ENCODE measurements at places on chromosomes 5 and 9. TPM values are rescaled to one million over a fixed set of nuclear protein-coding genes. Genes with fewer than 3 reads are reported as not detected.

GRCh38 chr5:7419367-7419766 lies 23.4 kb downstream of the ADCY2 start:
- DNase-seq = no peak

DNA sequence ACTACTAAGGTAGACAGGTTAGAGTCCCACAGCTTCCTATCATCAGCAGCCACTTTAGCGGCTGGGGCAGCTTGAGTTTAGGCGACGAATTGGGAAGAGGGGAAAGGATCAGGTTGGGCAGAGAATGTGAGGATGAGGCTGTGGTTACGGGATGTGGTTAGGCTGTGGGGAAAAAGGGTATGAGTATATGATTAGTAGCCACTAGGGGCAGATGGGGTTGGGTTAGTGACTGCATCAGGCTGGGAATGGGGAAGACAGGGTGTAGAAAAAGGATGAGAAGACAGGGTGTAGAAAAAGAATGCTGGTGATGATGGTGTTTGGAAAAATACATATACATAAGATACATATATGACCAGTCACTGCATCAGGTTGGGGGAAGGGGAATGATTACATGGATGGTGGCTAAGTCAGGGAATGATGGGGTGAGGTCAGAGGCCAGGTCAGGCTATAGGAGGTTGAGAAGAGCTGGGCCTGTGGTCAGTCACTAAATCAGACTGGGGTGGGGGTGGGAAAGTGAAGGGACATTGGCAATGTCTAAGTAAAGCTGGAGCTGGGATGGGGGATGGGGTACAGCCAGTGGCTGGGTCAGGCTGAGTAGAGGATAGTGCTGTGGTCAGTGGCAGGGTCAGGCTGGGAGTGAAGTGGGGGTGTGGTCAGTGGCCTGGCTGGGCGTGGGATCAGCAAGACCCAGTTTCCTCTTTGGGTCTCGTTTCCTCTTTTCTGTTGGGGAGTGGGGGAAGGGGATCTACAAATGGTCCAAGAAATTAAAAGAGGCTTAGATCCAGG lies 2.1 kb downstream of the TLN1 start:
- DNase-seq = peak; percentile 98

DNA sequence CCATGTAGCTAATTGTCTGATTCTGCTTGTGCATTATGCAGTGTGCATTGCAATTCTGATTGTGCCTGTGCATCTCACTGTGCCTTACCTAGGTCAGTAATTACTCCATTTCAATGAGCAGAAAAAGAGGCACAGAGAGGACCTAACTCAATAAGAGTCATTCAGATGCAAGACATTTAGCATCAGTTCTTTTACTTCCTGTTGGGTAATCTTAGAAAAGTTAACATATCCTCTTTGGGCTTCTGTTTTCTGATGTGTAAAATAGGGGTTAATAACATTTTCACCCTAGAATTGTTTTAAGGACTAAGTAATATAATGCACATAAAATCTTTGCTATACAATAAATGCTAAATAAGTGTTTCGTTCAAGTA lies 7.0 kb upstream of the DCTN4 start:
- no peak for DNase-seq

GRCh38 chr9:136771907-136772415 lies 7.6 kb upstream of the LCN15 start:
- DNase-seq = peak; percentile 76

DNA sequence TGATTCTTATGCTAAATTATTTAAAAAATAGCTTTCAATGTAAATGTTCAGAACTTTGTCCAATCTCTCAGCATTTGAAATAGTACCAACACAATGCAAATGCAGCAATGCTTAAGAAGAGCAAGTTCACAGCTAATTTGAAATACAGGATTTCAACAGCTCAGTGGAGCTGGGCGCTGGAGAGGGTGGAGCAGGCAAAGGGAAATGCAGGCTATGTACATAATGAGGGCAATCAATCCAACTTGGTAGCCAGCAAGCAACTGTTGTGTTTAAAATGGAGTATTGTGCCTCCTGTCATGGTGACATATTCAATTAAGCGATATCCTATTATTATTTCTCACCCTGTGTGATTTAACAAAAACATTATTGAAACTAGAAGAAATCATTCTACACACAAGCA lies 568.8 kb downstream of the PSAT1 start:
- DNase-seq = no peak

- no peak for DNase-seq
Observed at GRCh38 chr5:180233729-180234128, 24.7 kb upstream of the RASGEF1C start.

DNA sequence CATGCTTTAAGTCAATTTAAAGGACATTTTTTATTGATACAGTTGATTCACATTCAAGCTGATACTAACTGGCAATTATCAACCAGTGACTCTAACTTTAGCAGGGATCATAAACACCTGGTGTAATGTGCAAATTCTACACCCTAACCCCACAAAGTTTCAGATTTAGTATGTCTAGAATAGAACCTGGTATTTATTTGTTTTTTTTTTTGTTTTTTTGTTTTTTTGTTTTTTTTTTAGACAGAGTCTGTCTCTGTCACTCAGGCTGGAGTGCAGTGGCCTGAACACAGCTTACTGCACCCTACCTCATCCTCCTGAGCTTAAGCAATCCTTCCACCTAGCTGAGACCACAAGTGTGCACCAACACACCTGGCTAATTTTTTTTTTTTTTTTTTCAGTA lies 311.2 kb upstream of the SEMA6A start:
- DNase-seq = no peak

- no peak for DNase-seq
Observed at GRCh38 chr9:130635721-130636647, 28.4 kb upstream of the PRDM12 start.

GRCh38 chr9:117242082-117242481 lies 172.8 kb downstream of the ASTN2 start:
- DNase-seq = no peak

GRCh38 chr5:132961887-132962286 lies 1.5 kb downstream of the AFF4 start:
- no peak for DNase-seq

DNA sequence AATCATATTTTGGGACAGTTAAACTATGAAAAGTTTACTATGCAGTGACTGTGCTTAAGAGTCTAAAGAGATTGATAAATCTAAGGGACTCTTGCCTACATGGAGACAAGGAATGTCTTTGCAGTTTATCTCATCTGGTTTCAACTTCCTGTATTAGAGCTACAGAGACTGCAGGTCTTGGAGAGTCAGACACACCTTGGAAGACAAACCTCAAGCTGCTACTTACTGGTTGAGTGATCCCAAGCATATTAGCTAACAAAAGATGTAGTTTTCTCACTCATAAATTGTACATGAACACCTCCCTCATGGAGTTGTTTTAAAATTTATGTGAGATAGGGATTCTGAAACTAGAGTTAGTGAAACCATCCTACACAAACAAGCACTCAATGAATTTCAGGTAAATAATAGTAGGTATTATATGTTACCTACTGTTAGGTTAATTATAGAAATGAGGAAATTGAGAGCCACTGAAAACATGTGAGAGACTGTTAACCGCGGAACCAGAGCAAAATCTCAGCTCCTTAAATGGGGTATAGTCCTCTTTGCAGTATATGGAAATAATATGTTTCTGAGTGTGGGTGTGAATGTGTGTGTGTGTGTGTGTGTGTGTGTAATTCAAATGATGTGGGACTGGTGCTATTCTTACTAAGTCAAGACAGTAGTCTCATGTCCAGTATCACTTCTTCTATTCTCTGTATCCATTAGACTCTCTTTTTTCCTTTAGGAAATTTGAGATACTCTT lies 752.1 kb downstream of the DTWD2 start:
- DNase-seq = no peak

DNA sequence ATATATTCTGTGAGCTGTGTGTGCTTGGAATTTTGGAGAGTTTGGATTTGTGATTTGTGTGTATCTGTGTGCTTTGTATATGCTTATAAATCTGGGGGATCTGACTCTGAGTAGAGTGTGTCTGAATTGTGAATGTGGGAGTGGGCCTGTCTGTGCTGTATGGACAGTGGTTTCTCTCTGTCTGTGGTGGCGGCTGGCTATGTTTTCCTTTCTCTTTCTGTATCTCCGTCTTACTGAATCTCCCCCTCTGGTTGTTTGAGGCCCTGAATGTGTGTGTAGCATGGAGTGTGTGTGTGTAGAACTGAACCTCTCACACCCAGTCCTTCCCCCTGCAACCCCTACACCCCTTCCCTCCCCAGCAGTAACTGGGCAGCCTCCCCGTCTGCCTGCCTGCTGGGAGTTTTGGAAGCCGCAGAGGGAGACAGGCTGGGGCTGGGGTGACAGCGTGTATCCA lies 4.7 kb downstream of the CXXC5 start:
- DNase-seq = peak; percentile 77

GRCh38 chr9:105333811-105334210 lies 89.4 kb downstream of the SLC44A1 start:
- no peak for DNase-seq

GRCh38 chr9:101991926-101992325 lies 253.5 kb upstream of the GRIN3A start:
- DNase-seq = no peak

DNA sequence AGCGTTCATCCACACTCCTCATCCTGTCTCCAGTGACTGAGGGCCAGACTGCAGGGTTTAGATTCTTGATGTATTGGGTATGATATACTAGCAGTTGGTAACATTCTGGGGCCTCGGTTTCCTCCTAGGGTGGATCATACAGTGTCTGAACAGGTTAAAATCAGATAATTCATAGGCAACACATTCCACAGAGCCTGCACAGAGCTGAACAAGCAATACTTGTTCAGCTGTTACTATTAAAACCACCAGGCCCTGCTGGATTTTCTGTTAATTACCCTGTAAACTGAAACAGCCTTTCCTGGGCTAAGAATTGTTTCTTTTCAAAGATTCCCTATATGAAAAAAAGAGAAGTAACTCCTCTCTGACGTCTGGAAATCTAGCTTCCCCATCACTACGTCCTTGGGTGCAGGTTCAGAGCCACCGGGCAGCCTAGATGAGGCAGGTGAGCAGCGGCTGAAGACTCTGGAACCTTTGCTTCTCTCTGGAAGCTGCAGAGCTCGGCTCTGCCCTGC lies 1313.5 kb upstream of the WWC1 start:
- peak; percentile 23 for DNase-seq

- no peak for DNase-seq
Observed at GRCh38 chr5:10631316-10631996, 67.6 kb downstream of the ANKRD33B start.

The SCAI gene
- 15.0 TPM for total RNA-seq

The SPTAN1 gene
- total RNA-seq = 354 TPM

The PCDHGA9 gene
- 6.2 TPM for total RNA-seq

The DNAJA1 gene
- 64.8 TPM for total RNA-seq

The SLC22A4 gene
- 3.8 TPM for total RNA-seq

The TTC39B gene
- 14.1 TPM for total RNA-seq

The IFNB1 gene
- total RNA-seq = not detected

The GZMA gene
- total RNA-seq = not detected

The DRD1 gene
- total RNA-seq = under 0.01 TPM

All from osteoblast (primary cell).